ENCODE measurements at places on chromosomes 11 and 22. TPM values are rescaled to one million over a fixed set of nuclear protein-coding genes. Genes with fewer than 3 reads are reported as not detected.

DRAP1 gene
- total RNA-seq, result 113 TPM

NXPE4 gene
- total RNA-seq, result not detected

DNA sequence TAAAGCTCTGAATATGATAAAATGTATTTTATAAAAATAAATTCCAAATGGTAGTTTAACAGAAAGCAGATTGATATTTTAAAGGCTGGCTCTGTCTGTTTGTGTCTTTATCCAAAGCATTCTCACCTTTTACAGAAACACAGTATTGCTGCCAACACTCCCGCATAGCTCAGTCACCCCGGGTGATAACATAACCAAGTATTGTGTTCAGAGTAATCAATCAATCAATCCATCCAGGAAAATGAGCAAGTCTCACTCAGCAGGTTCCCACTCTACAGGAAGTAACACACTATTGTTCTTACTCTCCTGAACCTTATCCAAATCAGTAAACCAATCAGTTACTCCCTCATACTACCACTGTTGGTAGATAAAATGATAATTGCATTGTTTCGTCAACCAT is 203.4 kb downstream of the LRRC4C start:
- no peak for DNase-seq

DNA sequence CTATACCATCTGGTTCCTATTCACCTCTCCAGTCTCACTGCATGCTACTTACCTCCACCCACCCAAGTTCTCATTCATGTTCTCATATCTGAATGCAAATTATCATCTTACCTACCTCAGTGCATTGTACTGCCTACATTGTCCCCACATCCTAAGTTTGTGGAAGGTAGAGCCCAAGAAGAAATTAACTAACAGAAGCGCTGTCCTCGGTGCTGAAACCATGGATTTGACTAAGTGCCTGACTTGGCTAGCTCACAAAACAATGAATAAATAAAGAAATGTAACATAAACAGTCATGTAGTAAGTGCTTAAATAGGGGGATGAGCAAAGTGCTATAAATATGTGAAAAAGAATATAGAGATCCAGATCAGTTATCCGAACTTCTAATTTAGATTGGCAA is 63.2 kb downstream of the GRIA4 start:
- no peak for DNase-seq

DNA sequence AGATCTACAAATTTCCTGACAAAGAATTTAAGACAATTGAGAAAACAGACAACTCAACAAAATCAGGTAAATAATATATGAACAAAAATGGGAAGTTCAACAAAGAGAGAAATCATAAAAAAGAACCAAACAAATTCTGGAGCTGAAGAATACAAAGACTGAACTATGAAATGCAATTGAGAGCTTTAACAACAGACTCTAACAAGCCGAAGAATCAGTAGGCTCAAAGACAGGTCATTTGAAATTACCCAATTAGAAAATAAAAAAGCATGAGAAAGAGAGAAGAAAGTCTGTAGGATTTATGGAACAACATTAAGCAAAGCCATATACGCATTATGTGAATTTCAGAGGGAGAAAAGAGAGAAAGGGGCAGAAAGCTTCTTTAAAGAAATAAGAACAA is 72.8 kb downstream of the TBC1D22A start:
- no peak for DNase-seq

DDTL gene
- total RNA-seq, result 3.5 TPM

RAB3IL1 gene
- 9.4 TPM for total RNA-seq

OR5T2 gene
- not detected for total RNA-seq

PIH1D2 gene
- total RNA-seq, result 2.0 TPM

DNA sequence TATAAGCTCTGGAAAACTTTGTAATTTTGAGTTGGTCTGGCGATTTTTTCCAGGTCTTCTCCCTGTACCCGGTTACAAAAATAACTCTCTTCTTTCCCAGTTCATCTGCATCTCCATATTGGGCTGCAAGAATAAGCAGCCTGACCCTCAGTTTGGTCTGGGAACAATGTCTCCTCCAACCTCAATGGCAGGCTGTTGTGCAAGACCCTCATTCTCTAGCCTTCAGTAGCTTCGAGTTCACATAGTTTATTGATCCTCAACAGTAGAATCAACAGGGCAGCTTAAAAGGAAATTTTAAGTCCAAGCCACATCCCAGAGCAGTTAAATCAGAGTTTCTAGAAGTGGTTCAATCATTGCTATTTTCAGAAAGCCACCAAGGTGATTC is 35.3 kb downstream of the TMPRSS5 start:
- no peak for DNase-seq

OR6T1 gene
- total RNA-seq, result not detected

NOL12 gene
- total RNA-seq, result 15.2 TPM

DNA sequence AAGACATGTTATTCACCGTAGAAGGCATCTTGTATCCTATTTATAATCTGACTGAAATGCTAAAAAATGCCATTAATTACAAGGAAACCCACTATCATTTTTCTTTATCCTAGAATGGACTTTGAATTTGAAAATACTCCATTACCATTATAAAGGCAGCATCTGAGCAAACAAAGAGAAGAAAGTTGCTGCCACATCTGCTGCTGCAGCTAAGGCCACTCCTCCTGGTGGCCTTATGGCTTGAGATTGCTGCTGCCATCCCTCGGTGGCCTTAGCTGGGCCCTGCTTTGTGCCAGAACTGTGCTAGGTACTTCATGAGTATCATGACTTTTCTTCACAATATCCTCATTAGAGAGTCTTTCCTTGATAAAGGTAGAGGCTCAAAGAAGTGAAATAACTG is 1210.1 kb upstream of the TENM4 start:
- no peak for DNase-seq

GVQW3 gene
- 0.97 TPM for total RNA-seq

MIOX gene
- total RNA-seq, result not detected

DNA sequence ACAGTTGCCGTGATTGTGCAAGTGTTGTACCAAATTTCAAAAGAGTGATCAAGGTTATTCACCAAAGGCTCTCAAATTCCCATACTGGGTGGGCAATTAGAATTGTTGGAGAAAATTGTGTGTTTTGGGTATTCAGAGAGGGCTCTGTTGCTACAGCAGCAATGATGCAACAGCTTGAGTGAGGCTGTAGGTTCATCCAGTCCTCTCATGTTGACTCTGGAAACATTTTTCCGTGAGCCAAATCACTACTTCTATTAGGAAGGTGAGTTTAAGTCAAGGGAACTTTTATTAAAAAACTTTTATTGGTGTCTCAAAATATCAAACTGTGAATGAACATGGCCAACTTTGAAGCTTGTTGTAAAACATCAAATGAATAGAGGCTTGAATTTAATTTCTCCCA is 116.5 kb downstream of the CD44 start:
- no peak for DNase-seq

MMP8 gene
- 0.94 TPM for total RNA-seq

OR51L1 gene
- not detected for total RNA-seq

DNA sequence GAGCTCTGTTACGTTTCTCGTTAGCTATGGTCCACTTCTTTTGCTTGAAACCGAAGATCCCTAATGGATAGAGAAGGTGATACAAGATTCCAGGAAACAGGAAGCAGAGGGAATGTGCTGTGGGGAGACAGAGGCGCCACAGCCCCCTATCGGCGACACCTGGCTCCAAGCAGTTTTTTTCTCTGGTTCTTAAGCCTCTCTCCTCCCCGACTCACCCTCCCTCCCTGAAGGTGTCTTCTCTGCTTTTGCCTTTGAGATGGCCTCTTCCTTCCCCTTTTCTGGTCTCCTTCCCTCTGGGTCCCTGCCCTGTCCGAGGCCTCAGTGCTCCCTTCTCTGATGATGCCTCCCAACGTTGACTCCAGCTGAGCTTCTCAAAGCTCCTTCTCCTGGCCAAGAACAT is 14.2 kb upstream of the APOBEC3A start:
- peak; percentile 79 for DNase-seq

- no peak for DNase-seq
Measured at GRCh38 chr11:95111923-95112540, 22.4 kb downstream of the ENDOD1 start.

LBHD1 gene
- total RNA-seq, result 2.4 TPM

DNA sequence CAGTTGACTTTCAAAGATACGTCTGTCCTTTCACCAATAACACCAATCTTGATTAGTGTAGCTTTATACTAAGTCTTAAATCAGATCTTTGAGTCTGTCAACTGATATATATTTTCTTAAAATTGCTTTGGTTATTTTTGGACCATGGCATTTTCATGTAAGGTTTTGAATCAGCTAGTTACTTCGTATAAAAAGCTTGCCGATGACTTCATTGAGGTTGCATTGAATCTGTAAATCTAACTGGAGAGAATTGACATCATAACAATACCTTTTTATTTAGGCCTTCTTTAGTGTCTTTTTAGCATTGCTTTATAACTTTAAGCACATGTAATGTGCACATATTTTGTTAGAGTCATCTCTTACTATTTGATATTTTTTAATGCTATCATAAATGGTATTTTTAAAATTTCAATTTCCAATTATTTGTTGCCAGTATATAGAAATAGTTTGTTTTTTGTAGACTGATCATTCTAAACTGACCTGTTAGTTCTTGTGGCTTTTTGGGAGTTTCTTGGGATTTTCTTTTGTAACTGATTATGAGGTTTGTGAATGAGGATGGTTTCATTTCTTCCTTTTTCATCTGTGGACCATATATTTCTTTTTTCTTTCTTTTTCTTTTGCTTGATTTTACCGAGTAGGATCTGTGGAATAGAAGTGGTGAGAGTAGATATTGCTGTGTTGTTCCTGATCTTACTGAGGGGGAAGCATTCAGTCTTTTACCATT is 61.4 kb downstream of the DDX10 start:
- DNase-seq, result no peak

- DNase-seq, result peak; percentile 41
Measured at GRCh38 chr22:44883011-44883421, 126.8 kb downstream of the PHF21B start.

DNA sequence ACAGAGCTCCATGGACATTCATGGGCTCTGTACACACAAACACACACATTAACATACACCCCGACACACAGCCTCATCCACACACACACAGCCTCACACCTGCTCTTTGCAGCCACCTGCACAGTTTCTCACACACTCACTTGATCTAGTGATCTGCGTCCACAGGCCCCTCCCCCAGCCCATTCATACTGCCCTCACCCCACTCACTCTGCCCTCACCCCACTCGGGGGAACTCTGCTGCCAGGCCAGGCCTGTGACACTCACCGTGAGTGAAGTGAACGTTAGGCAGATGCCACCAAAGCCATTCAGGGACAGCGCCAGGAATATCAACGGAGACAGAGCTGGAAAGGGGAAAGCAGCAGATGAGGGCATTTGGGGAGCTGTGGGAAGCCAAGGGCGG is 15.0 kb downstream of the SLC43A1 start:
- no peak for DNase-seq

DNA sequence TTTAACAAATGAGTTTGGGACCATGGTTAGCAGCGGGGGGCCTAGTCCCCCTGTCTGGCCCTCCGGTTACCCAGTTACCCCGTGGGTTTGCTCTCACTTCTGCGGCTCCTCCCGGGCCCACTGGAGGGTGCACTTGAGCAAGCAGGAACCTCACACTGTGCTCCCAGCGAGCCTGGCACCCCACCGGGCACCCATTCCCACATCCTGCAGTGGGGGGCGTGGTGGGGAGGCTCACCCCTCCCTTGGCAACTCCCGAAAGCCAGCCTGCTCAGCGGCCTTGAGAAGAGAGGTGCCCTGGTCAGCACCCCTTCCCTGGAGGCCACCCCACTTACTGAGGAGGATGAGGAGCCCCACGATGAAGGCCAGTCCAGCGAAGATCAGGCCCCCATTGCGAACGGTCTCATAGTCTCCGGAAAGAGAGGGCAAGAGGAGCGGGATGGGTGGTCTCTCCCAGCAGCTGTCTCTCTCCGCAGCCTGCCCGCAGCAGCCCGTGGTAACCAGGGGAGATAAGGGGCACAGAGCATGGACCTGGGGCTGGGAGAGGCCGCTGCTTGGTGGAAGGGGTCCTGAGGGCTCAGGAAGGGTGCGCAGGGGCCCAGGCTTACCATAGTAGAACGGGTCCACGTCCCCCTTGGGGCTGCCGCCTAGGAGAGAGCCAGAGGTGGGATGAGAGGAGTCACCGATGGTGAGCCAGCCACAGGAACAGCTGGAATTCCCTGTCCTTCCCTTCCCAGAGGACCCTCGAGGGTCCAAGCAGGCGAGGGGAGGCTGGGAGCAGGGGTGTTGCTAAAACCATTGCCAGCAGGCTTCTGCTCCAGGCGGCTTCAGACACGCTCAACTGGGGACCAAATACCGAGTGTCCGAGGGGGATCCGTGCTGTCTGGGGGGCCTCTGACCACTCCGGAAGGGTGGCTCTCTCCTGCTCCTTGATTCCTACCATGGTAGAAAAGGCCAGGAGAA is 2.2 kb downstream of the FXYD2 start:
- DNase-seq, result peak; percentile 54

GRCh38 chr11:76026281-76026680 is 180.0 kb downstream of the WNT11 start:
- no peak for DNase-seq

GRCh38 chr11:84922212-84922805 is 704.8 kb downstream of the DLG2 start:
- DNase-seq, result no peak

PGA4 gene
- not detected for total RNA-seq

GRCh38 chr22:50316114-50317065 is 8.9 kb upstream of the PLXNB2 start:
- DNase-seq, result no peak

- DNase-seq, result peak; percentile 98
Measured at GRCh38 chr11:62787005-62787759, at the start of gene TMEM179B. Gene TMEM179B (plus strand): TSS chr11:62787402. CDS start chr11:62787432, 30 bp downstream.

DNA sequence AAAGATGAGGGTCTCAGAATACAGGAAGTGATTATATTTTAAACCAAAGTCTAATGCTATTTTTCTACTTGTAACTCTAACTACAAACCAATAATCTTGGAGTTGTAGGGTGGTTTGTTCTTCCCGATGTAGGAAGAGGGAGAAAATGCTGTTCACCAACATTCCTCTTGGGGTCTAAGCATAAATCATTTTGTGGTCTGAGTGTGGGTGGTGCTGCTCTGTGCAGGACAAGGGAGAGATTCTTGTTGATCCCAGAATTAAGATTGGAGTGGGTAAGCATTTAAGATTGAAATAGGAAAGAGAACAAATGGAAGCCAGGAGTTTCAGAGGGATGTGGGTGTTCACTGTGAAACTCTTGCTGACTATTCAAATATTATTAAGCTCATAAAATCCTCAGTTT is 38.6 kb upstream of the MMP13 start:
- no peak for DNase-seq

CACNA1I gene
- total RNA-seq, result 0.03 TPM
